ENCODE measurements at places on chromosomes 7 and 10.

DNA sequence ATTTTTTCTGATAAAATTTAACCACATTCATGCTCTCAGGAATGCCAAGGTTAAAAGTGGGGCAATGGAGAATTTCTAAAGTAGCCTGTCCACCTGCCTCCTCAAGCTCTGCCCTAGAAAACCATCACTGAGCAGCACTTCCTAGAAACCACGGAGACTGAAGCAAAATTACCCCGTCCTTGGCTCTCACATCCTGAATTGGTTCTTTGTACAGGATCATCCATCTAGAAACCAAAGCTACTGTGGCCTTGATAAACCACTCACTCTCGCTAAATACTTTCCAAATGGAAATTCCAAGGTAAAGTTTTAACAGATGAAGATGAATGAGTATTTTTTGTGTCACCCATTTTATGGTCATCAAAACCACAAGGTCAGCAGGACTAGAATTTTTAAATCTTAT lies 96.6 kb downstream of the AVL9 start:
- DNase-seq, result no peak

- DNase-seq, result no peak
Observed at GRCh38 chr7:65915921-65916657, 43.2 kb downstream of the VKORC1L1 start.

DNA sequence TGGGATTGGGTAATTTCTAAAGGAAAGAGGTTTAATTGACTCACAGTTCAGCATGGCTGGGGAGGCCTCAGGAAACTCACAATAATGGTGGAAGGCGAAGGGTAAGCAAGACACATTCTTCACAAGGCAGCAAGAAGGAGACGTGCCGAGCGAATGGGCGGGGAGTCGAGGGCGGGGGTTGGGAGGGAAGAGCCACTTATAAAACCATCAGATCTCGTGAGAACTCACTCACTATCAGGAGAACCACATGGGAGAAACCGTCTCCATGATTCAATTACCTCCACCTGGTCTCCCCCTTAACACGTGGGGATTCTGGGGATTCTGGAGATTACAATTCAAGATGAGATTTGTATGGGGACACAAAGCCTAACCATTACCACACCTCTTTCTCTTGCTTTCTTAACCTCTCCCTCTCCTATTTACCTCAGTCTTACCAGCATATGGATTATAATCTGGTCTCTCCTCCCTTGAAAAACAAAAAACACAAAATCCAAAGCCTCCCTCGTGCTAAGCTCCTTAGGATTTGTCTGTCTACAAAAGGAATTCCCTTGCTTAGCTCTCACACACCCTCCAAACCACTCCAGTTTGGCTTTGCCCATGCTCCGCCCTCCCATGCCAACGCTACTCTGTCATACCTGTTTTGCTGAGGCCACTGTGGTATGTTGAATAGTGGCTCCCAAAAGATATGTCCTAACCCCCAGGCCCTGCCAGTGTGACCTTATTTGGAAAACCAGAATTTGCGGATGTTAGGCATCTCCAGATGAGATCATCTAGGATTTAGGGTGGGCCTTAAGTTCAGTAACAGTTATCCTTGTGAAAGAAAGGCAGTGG lies 19.6 kb upstream of the EFCAB10 start:
- DNase-seq, result no peak

DNA sequence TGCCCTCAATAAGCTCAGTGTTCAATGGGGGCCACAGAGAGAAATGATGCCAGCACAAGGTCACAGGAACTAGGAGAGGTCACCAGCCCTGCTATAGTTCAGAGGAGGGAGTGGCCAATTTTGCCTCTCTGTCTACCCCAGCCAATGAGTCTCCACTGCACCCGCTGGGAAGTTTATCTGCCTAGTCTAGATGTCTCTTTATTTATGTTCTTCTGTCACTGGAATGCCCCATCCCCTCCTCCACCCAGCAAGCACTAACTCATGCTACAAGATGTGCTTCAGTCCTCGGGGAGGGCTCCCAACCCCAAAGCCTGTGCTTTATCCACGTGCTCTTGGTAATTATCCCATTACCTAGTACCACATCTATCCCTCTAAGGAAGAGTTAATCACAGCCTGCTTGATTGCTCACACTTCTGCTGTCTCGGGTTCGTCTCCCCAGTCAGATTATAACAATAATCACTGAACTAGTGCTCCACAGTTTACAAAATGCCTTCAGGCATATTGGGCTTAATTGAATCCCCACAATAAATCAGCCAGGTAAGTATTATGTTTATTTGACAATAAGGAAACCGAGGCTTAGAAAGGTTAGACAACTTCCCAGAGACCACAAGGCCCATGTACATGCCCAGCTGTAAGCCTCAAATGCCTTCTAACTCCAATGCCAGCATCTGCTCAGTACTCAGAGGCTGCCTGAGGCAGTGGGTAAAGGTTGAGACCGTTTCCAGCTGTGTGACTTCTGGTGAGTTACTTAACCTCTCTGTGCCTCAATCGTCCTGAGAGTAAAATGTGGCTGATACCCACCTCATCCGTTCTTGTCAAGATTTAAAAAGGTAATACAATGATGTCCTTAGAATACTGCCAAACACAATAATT lies 3.9 kb downstream of the HIP1 start:
- no peak for DNase-seq

DNA sequence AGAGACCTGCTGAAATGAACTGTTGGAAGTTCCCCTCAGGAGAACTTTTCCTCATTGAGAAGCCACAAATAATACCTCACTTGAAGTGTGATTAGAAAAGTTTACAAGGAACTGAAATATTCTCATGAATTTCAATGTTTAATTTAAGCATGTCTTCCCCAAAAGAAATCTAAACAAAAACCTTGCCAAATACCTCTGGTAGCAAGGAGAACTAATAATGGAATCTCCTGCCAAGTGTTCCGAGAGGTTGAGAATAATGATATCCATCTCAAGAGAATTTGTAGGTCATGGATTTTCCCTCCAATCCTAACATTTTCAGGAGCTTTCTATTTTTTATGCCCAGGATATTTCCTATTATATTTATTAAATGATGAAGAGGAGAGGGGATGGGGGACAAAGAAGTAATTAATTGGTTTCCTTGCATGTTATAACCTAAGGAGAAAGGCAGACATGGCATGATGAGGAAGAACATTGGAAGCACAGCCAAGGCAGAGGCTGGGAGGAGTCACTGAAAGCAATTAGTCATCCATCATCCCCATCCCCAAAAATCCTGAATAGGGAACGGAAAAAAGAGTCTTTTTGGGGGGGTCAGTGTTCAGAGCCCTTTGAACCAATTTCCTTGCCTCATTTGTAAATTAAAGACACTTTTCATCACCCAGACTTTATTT lies 93.6 kb upstream of the IL6 start:
- DNase-seq, result no peak
